ENCODE measurements at places on chromosomes 1 and 21. TPM values are rescaled to one million over a fixed set of nuclear protein-coding genes. Genes with fewer than 3 reads are reported as not detected.
A peak's percentile ranks its signal among the peaks of the same experiment; 100 is the strongest.

DNA sequence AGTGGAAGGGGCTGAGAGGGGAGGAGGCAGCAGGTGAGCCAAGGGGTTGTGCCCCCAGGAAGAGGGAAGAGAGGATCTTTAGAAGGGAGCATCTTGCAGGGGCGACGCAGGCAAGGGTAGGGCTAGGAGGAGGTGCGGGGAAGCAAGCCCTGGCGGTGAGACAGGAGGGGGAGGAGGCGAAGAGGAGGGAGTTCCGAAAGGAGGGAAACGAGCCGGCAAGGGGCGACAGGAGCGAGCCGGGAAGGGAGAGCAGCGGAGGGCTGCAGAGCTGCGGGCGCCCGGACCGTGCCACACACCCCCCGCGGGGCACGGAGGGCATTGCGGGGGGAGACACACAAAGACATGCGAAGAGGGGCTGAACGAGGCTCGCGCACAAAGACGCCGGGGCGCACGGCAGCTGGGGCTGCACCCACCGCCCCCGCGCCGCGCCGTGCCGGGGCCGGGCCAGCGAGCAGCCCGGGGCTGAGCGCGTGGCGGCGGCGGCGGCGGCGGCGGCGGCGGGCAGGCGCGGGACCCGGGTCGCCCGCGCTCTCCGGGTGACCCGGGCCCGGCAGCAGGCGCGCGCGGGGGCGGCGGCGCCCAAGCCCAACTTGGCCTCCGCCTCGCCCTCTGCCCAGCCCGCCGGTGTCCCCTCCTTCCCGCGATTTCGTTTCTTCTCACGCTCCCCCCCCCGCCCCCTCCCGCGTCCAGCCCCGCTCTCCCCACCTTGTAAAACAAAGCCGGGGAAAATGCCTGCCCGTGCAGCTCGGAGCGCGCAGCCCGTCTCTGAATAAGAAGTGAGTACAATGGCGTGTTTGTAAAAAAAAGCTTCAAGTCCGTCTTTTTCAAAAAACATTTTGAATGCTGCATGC, at the start of gene KCNK2:
Gene KCNK2 (plus strand): TSS at position 206 of the 851 bp plus-strand sequence. CDS start 649 bp downstream, outside the sequence.
- peak; percentile 34 for DNase-seq

DNA sequence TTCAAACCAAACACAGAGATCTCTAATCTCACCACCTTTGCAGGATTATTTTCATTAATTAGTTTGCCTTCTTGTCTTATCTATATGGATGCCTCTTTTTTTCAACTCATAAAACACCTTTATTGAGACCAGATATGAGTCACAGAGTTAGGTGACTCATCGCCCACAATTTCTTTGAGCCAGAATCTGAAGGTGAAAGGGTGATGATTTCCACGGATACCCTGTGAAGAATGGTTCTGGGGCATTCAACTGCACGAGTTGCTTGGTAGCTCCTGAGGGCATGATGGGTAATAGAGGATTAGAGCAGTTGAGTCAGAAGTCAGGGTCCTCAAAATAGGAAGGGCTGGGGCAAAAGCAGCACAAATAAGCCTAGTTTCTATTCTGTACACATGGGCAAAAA, 128.2 kb downstream of the TBX19 start:
- no peak for DNase-seq

GRCh38 chr1:27402349-27402754, 9.9 kb downstream of the GPR3 start:
- peak; percentile 72 for DNase-seq

S1PR1 gene
- 27.7 TPM for total RNA-seq

Measured in umbilical cord (tissue), 2 donors.